NCI-H1048 (cell line): ENCODE measurements at places on chromosomes 6 and 20.

GRCh38 chr20:24790746-24791283 is 158.3 kb upstream of the CST7 start:
- DNase-seq = no peak

- no peak for DNase-seq
Measured at GRCh38 chr20:42474646-42475045, 715.1 kb downstream of the PTPRT start.

DNA sequence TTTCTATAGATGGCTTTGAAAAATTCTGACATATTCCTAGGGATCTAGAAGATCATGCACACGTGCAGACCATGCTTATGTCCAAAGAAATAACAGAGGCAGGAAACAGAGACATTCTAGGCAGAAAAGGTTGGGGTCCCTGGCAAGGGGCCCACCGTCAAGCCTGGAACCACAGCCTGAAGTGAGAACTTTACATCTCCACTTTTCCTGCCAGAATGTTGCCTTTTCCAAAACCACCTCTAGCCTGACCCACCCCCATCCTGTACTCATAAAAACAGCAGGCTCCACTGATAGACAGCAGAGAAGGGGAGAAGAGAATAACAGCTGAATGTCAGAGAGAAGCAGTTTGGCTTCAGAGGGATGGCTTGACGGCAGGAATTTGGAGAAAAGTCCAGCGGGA is 257.3 kb upstream of the NT5E start:
- no peak for DNase-seq

- no peak for DNase-seq
Measured at GRCh38 chr6:170139531-170139930, 151.3 kb downstream of the DLL1 start.

DNA sequence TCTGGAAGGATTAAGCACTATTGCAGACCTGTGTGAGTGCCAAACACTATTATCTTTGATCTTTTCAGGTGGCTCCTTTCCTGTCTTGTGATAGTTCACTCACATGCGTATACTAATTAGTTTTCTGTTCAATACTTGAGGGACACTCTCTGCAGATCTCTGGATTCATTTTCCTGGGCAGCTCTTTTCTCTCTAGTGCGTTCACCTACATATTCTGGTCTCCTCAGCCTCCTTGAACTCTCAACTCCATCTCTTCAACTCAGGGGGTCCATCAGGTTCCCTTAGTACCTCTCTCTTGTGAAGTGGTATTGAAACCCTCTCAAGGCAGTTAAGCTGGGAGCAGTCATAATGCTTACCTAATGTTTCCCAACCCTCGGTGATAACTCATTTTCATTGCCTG is 1218.1 kb upstream of the MAP3K7 start:
- DNase-seq = no peak

DNA sequence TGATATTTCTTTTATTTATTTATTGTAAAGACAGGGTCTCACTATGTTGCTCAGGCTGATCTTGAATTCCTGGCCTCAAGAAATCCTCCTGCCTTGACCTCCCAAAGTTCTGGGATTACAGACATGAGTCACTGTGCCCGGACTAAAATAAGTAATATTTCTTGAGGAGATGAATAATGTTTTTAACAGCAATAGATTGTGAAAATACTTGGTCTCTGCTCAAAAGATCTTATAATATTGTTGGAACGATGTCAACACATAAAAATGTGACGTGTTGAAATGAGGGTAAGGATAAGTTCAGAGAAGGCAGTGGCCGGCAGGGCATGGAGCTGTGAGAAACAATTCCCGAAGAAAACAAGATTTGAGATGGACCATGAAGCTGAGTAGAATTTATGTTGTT is 178.7 kb downstream of the GJA1 start:
- DNase-seq = no peak

GRCh38 chr20:10113746-10114145 is 79.0 kb downstream of the ANKEF1 start:
- no peak for DNase-seq

- DNase-seq = no peak
Measured at GRCh38 chr6:150005761-150006651, 19.3 kb downstream of the RAET1L start.

- DNase-seq = no peak
Measured at GRCh38 chr6:168574075-168574698, 133.2 kb downstream of the SMOC2 start.

- peak; percentile 32 for DNase-seq
Measured at GRCh38 chr20:63941282-63942081, 14.7 kb downstream of the UCKL1 start.

GRCh38 chr6:148285205-148285604 is 57.4 kb upstream of the SASH1 start:
- no peak for DNase-seq

GRCh38 chr6:24051942-24052589 is 73.9 kb upstream of the NRSN1 start:
- DNase-seq = no peak

DNA sequence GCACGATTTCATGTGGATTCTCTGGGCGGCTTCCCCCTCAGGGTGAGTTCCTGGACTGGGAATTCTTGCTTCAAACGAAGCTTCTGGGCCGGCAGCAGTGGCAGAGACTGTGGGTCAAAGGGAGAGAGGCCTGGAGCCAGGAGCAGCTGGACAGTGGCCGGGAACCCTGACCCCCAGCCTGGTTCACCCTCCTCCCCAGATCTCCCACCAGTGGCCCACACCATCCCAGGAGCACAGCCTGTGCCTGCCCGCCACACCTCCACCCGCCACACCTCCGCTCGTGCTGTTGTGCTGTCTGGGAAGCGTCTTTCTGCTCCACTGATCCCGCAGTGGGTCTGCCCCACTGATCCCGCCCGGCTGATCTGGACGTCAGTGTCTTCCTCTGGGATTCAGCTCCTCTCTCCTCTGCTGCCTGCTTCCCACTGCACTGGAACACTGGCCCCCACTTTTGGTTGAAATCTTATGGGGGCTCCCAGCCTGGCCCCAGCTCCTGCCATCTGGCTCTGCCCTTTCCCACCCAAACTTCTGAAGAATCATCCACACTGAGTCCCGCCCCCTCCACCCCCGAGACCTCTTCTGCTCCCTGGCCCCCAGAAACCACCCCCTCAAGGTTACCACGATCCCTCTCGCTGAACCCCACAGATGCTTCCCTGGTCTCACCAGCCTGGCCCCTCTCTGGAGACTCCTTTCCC is 9.8 kb downstream of the ZBP1 start:
- no peak for DNase-seq

DNA sequence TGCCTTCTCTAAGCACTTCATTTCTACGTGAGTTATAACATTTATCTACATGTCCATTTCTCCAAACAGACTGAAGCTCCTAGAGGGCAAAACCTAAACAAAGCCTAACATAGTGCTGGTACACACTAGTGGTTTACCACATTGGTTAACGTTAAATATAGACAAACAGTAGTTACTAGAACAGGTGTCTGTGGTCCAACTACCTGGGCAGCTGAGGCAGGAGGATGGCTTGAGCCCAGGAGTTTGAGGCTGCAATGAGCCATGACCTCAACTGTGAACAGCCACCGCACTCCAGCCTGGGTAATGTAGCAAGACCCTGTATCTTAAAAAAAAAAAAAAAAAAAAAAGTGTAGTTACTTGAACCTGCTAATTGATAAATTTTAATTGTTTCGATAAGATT is 26.5 kb downstream of the PTPRK start:
- no peak for DNase-seq
